ENCODE measurements at places on chromosomes 2 and 18.

GRCh38 chr18:36695806-36696205 is 133.0 kb downstream of the TPGS2 start:
- DNase-seq: no peak

GRCh38 chr2:105790461-105791149 is 45.9 kb downstream of the NCK2 start:
- DNase-seq: no peak

- no peak for DNase-seq
Observed at GRCh38 chr2:61016392-61017002, 1.0 kb upstream of the PEX13 start.

GRCh38 chr2:40431600-40431955 is 20.3 kb downstream of the SLC8A1 start:
- DNase-seq: no peak

- no peak for DNase-seq
Observed at GRCh38 chr2:79817288-79817687, 304.4 kb downstream of the CTNNA2 start.

- no peak for DNase-seq
Observed at GRCh38 chr2:220336771-220337170, 709.3 kb downstream of the SLC4A3 start.

DNA sequence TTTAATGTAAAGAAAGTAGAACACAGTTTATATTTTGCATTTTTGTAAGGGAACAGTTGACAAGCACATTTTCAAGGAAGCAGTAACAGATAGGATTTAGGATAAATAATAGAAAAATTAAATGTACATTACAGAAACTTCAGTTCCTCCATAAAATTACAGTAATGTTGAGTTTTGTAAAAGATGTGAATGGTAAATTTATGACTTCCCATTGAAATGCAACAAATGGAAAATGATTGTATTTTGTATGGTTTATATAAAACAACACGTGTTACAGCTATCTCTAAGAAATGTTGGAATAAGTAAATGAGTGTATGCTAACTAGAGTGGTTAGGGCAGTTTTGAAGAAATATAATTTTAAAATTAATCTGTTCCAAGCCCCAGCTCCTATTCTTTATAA is 227.3 kb downstream of the PARD3B start:
- DNase-seq: no peak

GRCh38 chr2:216774620-216775019 is 79.3 kb upstream of the IGFBP5 start:
- no peak for DNase-seq

DNA sequence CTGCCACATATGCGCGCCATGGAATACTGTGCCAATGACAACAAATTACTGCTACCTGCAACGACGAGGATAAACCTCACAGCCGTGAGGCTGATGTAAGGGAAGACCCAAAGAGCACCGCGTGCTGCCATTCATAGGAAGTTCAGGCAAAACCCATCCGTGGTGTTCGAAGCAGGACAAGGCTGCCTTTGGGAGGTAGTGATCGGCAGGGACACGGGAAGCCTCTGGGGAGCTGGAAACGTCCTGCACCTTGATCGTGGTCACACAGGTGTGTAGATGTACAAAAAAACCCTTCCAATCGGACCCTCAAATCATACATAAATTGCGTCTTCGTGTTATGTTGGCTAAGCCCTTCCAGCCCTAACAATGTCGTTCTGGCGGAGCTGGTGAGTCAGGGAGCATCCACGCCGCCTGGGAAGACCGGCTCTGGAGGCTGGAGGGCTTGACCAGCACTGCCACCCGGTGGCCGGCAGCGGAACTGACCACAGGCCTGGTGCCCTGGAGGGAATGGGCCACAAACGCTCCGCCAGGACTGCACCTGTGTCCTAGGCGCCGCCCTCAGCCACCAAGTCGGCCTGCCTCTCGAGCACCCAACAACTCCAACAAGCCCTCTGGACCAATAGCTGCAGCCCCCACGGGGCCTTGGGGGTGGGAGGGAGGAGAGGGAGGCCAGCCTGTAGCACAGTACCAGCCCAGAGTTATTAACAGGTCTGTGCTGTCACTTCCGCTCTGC is 4.1 kb upstream of the NEURL3 start:
- peak; percentile 66 for DNase-seq

- DNase-seq: no peak
Observed at GRCh38 chr2:65545837-65546805, 113.7 kb upstream of the SPRED2 start.

- no peak for DNase-seq
Observed at GRCh38 chr2:20356042-20356441, 5.4 kb upstream of the PUM2 start.

GRCh38 chr2:199734011-199734410 is 117.0 kb downstream of the FTCDNL1 start:
- no peak for DNase-seq

DNA sequence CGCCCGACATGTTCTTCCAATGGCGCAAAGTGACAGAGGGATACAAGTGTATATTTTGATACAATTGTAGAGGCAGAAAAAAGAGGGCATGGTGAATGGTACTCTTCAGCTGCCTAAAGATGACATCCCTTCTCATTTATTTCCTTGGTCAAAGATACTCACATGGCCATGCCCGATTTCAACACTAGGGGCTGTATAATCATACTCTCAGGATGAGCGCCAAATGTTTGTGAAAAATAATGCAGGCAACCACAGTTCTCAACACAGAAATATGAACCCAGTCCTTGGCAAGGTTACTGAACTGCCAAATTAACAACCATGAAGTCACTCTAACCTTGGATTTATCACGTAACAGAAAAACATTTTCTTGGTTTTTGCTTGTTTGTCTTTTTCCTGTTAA is 204.4 kb downstream of the CCDC102B start:
- no peak for DNase-seq

DNA sequence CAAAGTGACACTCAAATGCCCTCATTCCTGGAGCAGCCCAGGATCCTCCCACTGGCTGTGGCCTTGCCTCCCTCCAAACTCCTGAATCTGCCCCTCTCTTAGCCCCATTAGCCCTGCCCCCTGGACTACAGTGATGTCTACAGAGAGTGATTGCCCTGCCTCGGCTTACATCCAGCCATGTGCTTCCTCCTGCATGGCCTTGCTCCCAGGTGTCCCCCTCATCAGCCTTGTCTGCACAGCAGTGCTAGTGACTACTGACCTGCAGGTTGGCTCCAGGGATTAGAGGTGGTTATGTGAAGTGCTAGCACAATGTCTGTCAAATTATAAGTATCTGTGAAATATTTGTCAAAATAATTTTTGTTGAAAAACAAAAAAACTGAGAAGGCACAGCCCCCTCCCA is 259.1 kb upstream of the MYT1L start:
- no peak for DNase-seq

DNA sequence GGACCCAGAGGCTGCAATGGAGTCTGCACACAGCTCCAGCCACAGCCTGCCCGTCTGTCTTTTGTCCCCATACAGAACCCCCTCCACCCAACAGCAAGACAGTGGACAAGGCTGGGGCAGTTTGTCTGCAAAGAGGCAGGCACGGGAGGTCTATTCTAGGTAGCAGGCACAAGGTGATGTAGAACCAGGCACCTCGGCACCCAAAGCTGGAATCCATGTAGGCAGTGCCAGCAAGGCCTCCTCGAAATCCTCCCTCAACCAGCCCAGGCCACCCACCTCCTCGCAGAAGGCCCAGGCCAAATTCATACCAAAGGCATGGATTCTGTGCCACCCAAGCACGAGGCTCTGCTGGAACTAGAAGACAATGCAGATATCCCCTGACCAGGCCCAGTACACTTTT is 179.2 kb downstream of the TNS1 start:
- no peak for DNase-seq

GRCh38 chr2:32166115-32166574 is 481 bp downstream of the SLC30A6 start:
- no peak for DNase-seq

DNA sequence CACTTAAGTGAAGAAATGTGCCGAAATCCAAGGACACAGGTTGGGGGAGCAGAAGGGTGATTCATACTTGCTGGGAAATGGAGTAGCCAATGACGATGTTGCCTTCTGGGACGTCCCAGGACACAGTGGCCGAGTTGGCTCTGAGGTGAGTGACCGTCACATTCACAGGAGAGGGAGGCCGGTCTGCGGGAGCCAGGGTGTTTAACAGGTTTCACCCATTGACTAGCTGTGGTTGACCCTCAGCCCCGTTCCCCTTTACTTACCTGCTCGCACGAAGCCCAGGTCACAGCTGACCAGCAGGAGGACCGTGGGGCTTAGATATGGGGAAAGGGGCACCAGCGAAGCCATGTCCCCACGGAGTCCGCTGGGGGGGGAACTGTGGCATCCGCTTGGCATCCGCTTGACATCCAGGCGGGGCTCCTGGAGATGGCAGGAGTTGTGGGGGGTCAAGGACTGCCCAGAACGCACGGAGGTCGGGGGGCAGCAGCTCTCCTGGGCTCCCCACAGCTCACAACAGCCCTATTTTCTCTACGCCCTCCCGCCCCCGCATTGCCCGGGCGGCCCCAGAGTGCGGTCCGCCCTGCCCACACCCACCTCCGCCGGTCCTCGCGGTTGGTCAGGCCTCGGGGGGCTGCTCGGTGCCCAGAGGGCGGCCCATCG is 586 bp downstream of the FNDC4 start:
- DNase-seq: no peak

- no peak for DNase-seq
Observed at GRCh38 chr2:54956111-54956627, 94.1 kb downstream of the RTN4 start.

GRCh38 chr2:143190431-143190830 is 61.2 kb downstream of the ARHGAP15 start:
- DNase-seq: no peak

GRCh38 chr18:77772177-77772576 is 522.5 kb downstream of the GALR1 start:
- no peak for DNase-seq
